Left ventricle myocardium superior (tissue), 1 donor: ENCODE measurements at places on chromosomes 6 and 20. TPM values are rescaled to one million over a fixed set of nuclear protein-coding genes. Genes with fewer than 3 reads are reported as not detected.

The PSORS1C2 gene
- not detected for total RNA-seq

GRCh38 chr20:20593447-20594170 is 118.8 kb downstream of the RALGAPA2 start:
- DNase-seq = no peak

DNA sequence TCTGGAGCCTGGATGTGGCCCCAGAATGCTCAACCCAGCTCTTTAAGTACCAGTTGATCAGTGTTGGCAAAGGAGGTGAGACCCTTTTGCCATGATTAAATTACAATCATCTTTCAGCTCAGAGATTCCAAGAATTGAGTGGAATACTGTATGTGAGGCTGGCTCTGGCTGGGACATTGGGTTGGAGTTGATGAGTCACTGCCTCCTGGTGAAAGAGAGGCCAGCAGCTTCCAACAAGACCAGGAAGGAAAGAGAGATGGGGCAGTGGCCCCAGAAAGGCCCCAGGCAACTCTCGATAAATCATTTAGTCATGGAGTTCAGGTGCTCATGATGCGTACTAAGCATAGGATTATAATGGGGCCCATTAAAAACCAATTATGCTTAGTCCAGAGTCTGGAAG is 2.1 kb downstream of the TGM6 start:
- no peak for DNase-seq

GRCh38 chr6:124941259-124941658 is 21.0 kb upstream of the RNF217 start:
- no peak for DNase-seq

DNA sequence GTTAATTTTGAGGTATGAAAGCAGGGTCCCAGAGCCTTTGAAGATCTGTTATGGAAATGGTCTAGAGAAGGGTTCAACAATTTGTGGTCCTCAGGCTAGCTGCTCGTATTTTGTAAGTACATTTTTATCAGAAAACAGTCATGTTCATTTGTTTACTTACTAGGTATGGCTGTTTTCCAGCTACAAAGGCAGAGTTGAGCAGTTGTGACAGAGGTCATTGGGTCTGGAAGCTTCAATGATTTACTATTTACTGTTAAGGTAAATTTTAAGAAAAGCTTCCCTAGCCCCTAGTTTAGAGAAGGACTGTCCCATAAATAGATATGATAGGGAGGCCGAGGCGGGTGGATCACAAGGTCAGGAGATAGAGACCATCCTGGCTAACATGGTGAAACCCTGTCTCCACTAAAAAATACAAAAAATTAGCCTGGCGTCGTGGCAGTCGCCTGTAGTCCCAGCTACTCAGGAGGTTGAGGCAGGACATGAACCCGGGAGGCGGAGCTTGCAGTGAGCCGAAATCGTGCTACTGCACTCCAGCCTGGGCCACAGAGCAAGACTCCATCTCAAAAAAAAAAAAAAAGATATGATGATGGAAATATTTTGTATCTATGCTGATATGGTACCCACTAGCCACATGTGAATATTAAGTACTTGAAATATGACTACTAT is 538.4 kb upstream of the CITED2 start:
- no peak for DNase-seq

DNA sequence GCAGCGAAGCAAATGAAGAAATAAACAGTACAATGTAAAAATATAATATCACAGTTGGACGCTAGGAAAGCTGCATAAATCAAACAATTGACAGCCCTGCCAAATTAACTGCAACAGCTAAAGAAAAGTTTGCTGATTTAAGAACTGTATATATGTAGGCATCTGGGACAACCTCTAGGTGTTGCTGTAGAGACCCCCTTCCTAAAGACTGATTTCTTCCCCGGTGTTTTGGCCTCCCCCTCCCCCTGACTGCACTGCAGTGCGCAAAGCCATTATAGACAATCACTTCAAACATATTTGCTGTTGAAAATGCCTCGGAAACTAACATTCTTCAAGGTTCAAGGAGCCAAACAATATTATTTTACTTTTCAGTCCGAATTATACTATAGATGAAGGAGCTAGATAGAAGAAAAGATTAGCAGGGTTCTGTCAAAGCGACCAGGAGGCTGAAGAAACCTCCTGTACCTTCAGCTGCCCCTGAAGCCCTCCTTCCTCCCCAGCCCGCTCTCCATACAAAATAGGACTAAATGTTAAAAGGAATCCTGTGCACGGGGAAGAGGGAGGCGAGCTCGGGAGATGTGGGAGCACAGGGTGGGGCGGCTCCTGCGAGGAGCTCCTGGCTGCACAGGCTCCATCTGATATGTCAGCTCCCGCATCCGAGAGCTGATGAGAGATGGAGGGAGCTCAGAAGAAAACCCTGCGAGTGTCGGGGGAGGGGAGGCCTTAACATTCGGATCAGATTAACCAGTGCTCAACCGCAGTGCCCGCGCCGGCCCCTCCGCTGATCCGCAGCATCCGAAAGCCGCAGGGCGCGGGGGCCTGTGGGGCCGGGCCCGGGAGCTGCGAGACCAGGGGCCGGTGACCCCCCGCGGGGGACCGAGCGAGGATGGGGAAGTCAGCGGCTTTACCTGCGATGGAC is 822 bp downstream of the ELOVL4 start:
- no peak for DNase-seq

GRCh38 chr6:6840831-6841291 is 252.3 kb downstream of the LY86 start:
- no peak for DNase-seq

GRCh38 chr20:20276811-20277530 is 90.9 kb upstream of the INSM1 start:
- peak; percentile 34 for DNase-seq

GRCh38 chr6:52335576-52335975 is 26.4 kb upstream of the PAQR8 start:
- DNase-seq = no peak

DNA sequence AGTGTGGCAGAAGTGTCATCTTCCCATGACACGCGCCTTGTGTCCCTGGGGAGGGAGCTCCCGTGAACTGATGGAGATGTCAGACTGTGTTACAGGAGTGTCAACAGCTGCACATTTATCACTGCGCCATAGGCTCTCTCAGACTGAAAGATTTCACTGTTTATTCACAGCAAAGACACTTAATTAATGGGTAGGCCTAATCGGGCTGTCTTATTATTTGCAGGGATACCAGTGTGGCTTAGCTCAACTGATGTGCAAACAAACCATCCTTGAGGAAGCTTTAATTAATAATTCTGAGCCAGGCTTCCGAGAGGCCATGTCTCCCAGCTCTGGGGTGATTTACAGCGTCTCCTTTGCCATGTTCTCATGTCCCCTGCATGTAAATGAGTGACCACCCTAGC is 771.0 kb downstream of the QKI start:
- no peak for DNase-seq

- no peak for DNase-seq
Measured at GRCh38 chr6:22020299-22021003, 276.4 kb downstream of the PRL start.

- no peak for DNase-seq
Measured at GRCh38 chr6:146650799-146651481, 52.2 kb downstream of the ADGB start.

DNA sequence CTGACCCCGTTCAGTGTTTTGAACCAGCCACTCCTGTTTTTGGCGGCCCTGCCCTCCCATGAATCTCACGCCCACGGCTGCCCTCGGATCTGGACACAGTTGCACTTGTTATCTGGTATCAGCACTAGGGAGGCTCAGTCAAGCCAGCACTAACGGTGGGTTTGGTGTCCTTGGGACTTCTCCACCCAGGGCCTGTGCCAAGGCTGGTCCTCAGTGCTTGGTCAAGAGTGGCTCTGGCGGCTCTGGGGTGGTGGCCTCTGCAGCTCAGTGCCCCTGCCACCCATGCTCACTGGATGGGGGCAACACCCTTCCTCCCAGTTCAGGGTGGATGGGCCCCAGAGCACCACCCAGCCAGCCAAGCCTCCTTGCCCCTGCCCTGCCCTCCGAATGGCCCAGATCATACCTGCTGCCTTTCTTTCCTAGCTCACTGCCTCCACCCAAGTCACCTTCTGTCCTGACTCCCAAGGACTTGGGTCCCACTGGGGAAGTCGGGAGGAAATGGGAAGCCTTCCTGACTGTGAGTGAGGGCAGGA is 54.7 kb downstream of the SSR1 start:
- no peak for DNase-seq
